ENCODE measurements at places on chromosomes 16 and 17.

GRCh38 chr17:39952680-39953470 is 9.9 kb upstream of the GSDMA start:
- peak; percentile 69 for DNase-seq

- no peak for DNase-seq
Observed at GRCh38 chr16:66093191-66093590, 273.3 kb upstream of the CDH5 start.

- no peak for DNase-seq
Observed at GRCh38 chr16:6726621-6727020, 606.0 kb upstream of the RBFOX1 start.

DNA sequence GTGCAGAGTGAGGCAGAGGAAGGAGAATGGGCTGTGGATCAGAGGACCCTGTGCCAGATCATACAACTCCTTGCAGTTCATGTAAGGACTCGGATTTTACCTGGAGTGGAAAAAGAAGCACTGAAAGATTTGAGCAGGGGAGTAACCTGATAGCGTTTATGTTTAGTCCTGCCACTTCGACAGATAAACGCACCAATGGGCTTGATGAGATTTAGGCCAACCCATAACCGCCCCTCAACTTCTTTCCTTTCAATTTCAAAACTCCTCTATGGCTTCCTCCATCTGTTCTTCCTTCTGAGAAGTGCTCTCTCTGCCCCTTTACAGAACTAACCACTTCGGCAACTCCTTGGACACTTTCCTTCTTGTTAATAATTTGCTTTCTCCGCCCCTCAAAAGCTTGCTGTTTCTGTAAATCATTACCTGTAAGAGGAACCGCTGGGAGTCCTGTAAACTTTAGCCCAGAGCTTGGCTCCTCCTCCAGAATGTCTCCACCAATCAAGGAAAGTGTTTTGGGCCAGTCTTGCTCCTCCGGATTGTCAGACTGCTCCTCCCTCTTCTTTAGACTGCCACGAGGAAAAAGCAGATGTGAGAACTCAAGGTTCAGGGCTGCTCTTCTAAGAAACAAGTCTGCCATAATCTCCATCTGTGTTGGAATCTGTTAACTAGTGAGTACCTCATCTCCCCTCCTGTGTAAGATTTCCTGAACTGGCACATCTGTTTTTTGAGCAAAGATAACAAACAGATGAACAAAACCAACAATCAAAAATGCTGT is at the start of gene ACSM3:
Gene ACSM3 (plus strand): TSS at position 554 of the 772 bp plus-strand sequence. CDS start 6,021 bp downstream, outside the sequence.
- DNase-seq, result peak; percentile 34

DNA sequence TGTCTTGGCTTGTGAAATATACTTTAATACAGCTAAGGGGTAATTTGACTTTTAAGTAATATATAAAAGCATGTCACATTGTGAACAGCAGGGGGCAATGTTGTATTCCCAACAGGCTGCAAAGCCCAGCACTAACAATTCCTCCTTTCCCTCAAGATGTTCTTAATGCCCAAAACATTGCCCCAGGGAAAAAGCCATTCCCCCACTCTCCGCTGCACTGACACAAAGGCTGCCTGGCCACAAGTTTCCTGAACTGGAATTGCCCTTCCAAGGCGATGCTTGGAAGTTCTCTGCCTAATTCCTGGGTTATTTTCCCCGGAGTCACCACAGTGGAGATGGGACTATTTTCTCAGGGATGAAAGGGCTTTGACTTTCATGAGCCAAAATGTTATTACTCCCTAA is 27.2 kb downstream of the CLEC16A start:
- peak; percentile 92 for DNase-seq

DNA sequence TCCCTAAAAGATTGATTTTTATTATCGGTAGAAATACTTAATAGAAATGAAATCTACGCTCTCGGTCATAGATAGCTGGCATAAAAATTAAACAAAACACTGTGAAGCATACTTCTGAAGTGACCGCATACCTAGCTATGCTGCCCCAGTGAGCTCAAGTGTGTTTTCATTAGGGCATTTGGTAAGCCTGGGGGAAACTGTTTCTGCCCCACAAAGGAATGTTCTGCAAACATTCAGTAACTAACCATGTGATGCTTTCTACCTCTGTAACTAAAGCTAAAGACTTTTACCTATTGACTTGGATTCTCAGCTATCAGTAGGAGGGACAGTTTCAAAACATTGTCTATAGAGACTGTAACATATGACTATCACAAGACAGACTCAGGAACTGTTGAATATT is 93.5 kb upstream of the HSBP1 start:
- DNase-seq, result no peak

GRCh38 chr16:82454566-82454965 is 172.2 kb upstream of the CDH13 start:
- DNase-seq, result no peak

DNA sequence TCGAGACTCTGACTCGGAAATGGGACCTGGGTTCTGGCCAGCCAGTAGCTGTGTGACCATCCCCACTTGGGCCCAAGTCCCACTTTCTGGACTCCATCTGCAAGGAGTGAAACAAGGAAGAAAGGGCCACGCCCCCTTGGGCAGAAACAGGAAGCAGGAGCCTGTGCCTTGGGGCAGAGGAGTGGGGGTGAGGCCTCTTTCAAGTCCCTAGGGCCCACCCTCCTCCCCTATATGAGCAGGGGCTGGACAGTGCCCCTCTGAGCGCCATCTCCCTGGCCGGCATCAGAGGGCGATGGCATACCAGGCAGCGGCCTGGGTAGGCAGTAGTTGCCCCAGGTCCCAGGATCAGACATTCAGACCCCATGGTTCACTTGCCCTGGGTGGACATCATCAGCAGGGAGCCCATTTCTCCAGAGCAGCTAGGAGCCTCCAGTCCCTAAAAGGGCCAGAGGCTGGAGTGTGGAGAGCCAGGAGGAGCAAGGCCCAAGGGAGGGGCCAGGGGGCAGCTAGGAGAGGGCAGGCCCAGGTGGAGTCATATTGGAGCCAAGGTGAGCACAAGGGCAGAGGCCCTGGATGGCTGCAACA is 7.1 kb downstream of the BCAR1 start:
- DNase-seq, result no peak

DNA sequence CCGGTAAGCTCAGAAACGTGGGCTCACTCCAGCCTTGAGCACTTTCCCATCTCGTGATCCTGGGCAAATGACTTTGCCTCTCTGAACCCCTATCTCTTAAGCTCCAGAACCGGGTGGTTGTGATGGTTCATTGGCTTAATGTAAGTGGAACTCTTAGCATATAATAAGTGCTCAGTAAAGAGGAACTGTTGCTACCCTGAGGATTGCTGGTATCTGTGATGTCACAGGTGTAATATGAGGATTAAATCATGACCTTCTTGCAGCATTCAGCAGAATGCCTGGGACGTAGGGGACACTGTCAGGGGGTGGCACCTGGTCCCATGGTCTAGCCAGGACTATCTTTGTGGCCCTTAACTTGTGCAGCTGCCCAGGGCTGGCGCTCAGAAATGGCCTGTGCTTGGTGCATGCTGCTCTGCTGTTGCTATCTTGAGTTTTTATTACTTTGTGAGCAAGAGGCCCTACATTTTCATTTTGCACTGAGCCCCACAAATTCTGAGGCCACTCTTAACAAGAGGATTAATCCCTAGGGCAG is 68.8 kb downstream of the SREBF1 start:
- no peak for DNase-seq

DNA sequence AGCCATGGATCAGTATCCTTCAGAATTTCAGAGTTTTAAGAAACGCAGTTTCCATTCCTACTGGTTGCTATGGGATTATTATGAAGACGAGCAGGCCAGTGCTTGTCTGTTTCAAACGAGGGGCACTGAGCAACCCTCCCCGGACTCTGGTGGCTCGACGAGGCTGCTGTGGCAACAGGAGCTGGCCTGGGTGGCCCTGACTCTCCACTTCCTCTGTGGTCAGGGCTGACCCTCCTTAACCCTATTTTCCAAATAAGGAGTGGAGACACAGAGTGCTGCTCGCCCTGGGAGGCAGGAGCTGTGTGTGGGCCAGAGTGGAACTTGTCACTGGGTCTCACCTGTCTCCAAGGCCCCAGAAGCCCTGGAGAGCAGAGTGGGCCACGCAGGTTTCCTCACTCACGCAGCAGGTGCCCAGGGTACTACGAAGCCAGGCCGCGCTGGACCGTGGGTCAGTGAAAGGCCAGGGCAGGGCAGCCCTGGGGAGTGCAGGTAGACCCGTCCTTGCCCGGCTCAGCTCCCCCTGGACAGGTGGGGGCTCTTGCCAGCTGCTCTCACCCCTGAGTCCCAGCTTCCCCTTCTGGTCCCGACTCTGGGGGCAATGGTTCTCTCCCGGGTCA is 3.3 kb downstream of the GALNS start:
- DNase-seq, result no peak

DNA sequence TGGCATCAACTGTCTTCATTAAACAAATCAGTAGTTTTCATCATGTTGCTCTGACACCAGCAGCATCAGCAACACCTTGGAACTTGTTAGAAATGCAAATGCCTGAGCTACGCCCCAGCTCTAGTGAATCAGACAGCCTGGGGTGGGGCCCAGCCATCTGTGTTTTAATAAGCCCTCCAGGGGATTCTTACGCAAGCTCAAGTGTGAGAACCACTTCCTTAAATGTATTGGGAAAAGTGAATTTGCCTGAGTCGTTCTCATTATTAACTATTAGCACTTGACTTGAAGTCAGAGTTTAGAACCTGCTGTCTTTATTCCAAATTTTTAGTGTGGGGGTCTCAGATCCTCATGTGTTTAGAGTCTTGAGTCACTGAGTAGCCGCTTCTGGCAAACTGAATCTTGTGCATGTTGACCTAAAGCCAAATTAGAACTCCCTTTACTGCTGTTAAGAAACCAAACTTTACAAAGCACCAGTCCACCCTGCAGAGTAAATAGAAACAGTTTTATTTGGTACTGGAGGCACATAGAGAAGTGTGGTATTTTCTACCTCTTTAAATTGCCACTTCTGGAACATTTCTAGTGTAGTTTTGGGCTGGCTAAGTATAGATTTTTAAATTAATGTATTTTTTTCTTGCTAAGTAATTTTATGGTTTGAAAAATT is 137.4 kb upstream of the COX10 start:
- DNase-seq, result no peak

DNA sequence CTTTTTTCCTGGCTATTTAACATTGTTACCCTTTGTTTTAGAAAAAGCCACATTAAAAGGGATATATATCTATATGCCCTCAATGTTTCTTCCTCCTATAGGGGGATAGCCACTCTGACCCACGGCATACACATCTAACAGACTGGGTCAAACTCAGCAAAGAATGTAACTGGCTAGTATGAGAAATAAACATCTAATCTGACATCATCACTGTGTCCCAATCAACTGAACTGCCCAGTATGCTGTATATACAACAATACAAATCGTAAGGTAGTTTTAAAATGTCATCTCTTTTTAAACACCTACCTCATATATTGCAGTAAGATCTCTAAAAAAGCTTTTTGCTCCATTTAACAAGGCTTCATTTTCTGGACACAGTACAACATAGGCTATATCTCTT is 39.9 kb upstream of the INTS2 start:
- DNase-seq, result no peak

DNA sequence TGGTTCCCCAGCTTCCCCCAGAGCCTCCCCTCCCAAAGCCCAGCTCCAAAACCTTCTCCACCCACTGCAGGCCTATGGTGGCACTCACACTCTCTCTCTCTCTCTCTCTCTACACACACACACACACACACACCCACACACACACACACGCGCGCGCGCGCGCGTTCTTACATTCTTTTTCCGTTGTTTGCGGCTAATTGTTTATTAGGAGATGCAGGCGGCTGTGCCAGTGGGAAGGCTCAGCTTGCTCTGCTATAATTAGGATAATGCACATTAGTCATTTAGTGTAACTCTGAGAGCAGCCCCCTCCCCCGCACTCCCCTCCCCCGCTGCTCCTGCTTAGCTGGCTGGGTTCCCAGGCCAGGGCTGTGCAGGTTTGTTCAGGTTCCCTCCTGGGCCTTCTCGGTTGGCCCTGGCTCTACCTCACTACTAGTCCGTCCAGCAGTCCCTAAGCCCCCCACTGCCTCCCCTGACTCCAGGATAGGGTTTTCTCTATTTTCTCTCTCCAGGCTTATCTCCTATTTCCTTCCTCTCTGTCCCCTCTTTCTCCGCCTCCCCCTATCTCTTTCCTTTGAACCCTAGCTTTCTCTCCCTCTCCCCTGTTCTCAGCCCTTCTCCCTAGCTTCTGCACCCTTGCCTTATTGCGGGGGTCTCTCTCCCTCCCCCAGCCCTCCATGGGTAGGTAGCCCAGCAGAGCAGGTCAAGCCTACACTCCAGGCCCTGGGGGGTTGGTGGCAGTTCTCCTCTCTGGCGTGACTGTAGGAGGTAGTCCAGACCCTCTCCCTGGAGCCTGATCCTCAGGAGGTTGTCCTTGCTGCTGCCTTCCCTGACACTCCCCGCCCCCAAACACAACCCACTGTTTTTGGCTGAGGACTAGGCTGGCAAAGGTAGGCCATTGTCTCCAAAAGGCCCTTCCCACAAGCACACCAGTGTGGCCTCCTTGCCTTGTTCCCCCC is 34.0 kb downstream of the TMEM132E start:
- DNase-seq, result no peak

DNA sequence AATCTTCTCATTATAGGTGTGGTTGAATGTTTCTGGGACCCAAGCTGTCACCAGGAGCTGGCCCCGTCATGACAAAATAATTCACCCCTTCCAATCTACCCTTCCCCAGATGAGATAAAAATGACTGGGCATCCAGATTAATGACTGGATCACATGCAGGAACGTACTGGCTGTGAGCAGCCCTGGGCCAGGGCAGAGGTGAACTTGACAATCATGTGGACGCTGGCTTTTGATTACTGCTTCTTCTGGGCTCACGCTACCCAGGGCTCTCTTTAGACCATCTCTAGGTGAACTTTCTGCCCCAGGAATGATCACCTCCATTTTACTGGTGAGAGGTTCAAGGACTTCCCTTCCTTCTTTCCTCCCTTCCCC is 18.3 kb downstream of the CBX4 start:
- DNase-seq, result no peak

GRCh38 chr17:7308625-7309433 is 1.4 kb downstream of the EIF5A start:
- no peak for DNase-seq

DNA sequence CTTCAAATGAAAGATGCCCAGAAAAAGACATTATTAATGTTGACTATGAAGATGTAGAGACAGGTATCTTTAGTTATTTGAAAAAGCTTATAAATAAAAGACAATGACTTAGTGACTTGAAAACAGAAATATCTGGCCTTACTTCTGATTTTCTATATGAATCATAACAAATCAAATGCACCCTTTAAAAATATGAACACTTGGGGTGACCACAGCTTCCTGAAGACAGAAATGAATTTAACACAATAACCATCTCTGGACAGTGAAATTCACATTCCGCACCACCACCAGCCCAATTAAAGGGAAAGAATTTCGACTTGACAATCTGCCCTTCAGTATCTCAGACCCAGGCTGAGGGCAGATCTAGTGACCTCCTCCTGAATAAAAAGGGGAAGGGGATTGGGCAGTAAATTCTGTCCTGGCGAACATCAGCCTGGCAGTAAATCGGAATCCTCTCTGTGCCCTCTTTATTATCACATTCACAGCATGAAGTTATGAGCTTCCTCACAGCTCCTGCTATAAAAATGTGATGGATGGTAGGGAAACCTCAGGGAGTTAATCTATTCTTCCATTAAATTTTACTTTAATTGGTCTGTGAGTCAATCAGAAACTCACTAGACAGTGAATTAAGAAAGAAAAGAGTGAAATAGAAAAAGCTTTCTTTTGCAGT is 131.5 kb downstream of the SNX11 start:
- DNase-seq, result no peak

- DNase-seq, result no peak
Observed at GRCh38 chr17:32111141-32111771, 31.0 kb upstream of the RHOT1 start.

- DNase-seq, result no peak
Observed at GRCh38 chr16:76854234-76854633, 336.8 kb upstream of the MON1B start.

GRCh38 chr16:84199097-84199496 is 8.1 kb downstream of the ADAD2 start:
- no peak for DNase-seq
